PC-3 (cell line): ENCODE measurements at places on chromosomes 11 and 22. TPM values are rescaled to one million over a fixed set of nuclear protein-coding genes. Genes with fewer than 3 reads are reported as not detected.

OTUB1 gene
- 124 and 129 TPM in 2 replicates for total RNA-seq

TNNT3 gene
- not detected in 2 replicates for total RNA-seq

MUC6 gene
- 0.18 and 0.23 TPM in 2 replicates for total RNA-seq

SULT4A1 gene
- not detected in 2 replicates for total RNA-seq

OR5D18 gene
- not detected in 2 replicates for total RNA-seq

ST14 gene
- total RNA-seq = 231 and 289 TPM in 2 replicates

LIF gene
- total RNA-seq = 64.1 and 71.6 TPM in 2 replicates

PRG3 gene
- not detected in 2 replicates for total RNA-seq

GPHA2 gene
- not detected in 2 replicates for total RNA-seq

OR9I1 gene
- total RNA-seq = not detected in 2 replicates

APOL1 gene
- 0.52 TPM in 1 of 2 replicates, not detected in the other for total RNA-seq

DDTL gene
- 0.73 TPM in 1 of 2 replicates, not detected in the other for total RNA-seq

IFITM2 gene
- 36.3 and 49.0 TPM in 2 replicates for total RNA-seq

MUC5B gene
- total RNA-seq = 24.3 and 33.0 TPM in 2 replicates

FREY1 gene
- total RNA-seq = 0.15 and 2.1 TPM in 2 replicates

- H3K36me3 ChIP-seq = no peaks in the 10 kb centered on the region
- DNase-seq = no peak
- H3K4me3 ChIP-seq = no peak overlapping the region
- no peak overlapping the region for H3K27ac ChIP-seq
- peaks cover 10% of the 10 kb centered on the region; the same call in 1 of the 2 replicates for H3K4me1 ChIP-seq
Measured at GRCh38 chr11:76759092-76759491, 24.1 kb upstream of the TSKU start.

DNA sequence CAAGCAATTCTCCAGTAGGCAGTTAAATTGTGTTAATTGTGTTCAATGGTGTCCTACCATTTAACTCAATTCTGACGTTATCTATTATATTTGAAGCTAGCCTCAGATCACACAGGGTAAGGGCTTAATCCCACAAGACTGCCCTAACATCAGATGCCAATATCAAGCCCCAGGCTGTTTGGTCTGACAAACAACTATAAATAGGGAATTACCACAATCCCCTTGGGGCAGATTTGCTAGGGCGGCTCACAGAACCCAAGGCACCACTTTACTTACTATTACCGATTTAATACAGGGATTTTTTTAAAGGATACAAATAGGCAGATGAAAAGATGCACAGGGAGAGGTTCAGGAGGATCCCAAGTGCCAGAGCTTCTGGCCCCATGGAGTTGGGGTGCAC lies 678.4 kb downstream of the OPCML start:
- DNase-seq = no peak
- H3K27me3 ChIP-seq = no peaks in the 10 kb centered on the region
- no peaks in the 10 kb centered on the region for H3K4me1 ChIP-seq
- H3K4me3 ChIP-seq = no peak overlapping the region
- no peak overlapping the region for H3K27ac ChIP-seq

DNA sequence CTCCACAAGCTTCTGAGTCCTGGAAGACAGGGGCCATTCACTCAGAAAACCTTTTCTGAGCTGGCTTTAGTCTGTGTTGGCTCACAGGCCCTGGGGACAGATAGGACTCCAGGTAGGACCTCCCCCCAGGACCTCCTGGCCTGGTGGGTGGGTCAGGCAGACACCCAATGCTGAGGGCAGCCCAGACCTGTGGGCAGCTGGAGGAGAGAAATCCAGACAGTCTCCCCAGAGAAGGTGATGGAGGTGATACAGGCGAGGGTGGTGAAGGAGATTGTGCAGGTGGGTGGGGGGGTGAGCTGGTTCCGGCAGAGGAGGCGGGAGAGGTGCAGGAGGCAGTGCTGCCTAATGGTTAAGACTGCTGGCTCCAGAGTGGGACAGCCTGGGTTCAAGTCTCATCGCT lies 15.6 kb downstream of the LRRC32 start:
- H3K36me3 ChIP-seq = no peaks in the 10 kb centered on the region
- H3K27me3 ChIP-seq = peaks cover 8% of the 10 kb centered on the region
- H3K27ac ChIP-seq = no peak overlapping the region
- DNase-seq = no peak
- no peak overlapping the region for H3K4me3 ChIP-seq

DNA sequence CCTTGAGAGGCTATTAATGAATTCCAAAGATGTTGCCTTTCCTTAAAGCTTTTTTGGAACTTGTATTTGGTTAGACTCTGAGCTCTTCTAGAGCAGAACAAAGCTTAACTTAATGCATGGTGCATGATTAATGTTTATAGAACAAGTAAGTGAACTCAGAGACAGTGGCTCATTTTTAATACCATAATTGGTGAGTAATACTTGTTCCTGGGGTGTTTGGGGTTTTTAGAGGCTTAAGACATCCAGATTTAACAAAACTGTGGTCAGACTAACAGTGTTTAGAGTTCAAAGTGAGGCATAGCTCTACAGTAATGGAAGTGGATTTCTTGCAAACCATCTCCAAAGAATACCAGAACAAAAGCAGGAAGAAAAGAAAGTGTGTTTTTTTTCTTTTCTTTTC lies 73.7 kb upstream of the CTSC start:
- H3K27ac ChIP-seq = peak overlapping the region; percentile 80
- no peaks in the 10 kb centered on the region for H3K36me3 ChIP-seq
- H3K4me1 ChIP-seq = peaks cover 49% of the 10 kb centered on the region
- H3K4me3 ChIP-seq = peak overlapping the region; percentile 20; the same call in 1 of the 2 replicates
- DNase-seq = peak; percentile 76
- no peaks in the 10 kb centered on the region for H3K27me3 ChIP-seq

- DNase-seq = peak; percentile 58
- peaks cover 27% of the 10 kb centered on the region for H3K4me1 ChIP-seq
- 0 out of 2 replicates have a peak, but pooled peaks cover 2% of the 10 kb centered on the region for H3K36me3 ChIP-seq
- H3K27me3 ChIP-seq = no peaks in the 10 kb centered on the region
Measured at GRCh38 chr11:110433393-110434333, 3.9 kb downstream of the FDX1 start.

- H3K4me3 ChIP-seq = no peak overlapping the region
- peak; percentile 83 for DNase-seq
- H3K27me3 ChIP-seq = no peaks in the 10 kb centered on the region
Measured at GRCh38 chr11:10725114-10725906, 25.7 kb upstream of the CTR9 start.

- peaks cover 48% of the 10 kb centered on the region for H3K27me3 ChIP-seq
- H3K36me3 ChIP-seq = no peaks in the 10 kb centered on the region
- no peak overlapping the region for H3K27ac ChIP-seq
- DNase-seq = no peak
- no peak overlapping the region for H3K4me3 ChIP-seq
Measured at GRCh38 chr11:11669233-11669846, 47.5 kb upstream of the GALNT18 start.

DNA sequence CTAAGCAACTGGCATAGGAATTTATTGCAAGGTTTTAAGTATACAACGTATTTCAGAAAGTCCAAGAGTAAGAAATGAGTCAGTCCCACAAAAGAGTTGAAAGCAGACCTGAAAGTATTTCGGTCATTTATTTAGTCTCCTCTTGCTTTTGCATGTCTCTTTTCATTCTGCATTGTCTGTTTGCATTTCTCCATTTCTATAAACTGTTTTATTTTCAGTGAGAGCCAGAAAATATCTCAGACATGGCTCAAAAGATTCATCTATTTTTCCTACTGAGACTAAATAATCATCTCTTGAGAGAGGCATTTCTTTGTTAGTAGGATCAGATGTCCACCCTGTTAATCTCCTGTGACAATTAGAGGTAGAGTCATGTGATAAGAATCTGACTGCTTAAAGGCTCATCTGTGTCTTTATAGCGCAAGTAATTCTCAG lies 219.1 kb upstream of the CCDC179 start:
- H3K4me3 ChIP-seq = no peak overlapping the region
- H3K27me3 ChIP-seq = no peaks in the 10 kb centered on the region
- H3K4me1 ChIP-seq = peaks cover 22% of the 10 kb centered on the region
- peak overlapping the region; percentile 42 for H3K27ac ChIP-seq
- H3K36me3 ChIP-seq = no peaks in the 10 kb centered on the region

DNA sequence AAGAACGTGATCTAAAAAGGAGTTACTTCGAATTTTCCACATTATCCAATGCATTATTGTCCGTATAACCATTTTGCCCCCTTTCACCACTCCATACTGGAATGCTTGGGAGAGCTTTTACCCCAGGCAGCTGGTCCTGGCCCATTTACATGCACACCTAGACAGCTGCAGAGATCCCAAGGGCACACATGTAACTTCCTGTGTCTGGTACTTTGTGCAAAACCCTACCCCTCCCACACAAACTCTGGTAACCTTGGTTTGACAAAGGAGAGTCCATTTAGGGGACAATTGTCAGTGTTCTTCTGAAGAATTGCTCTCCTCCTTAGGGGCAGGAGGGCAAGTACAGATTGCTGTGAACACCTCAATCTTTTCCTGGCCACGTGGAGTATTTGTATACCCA lies 57.3 kb upstream of the SORL1 start:
- DNase-seq = no peak
- no peak overlapping the region for H3K4me3 ChIP-seq
- no peaks in the 10 kb centered on the region for H3K36me3 ChIP-seq
- H3K4me1 ChIP-seq = peaks cover 13% of the 10 kb centered on the region
- no peak overlapping the region for H3K27ac ChIP-seq

- H3K4me3 ChIP-seq = no peak overlapping the region
- H3K36me3 ChIP-seq = no peaks in the 10 kb centered on the region
- H3K27ac ChIP-seq = no peak overlapping the region
- no peaks in the 10 kb centered on the region for H3K4me1 ChIP-seq
- DNase-seq = no peak
Measured at GRCh38 chr11:13595166-13595565, 73.3 kb upstream of the FAR1 start.

- H3K27me3 ChIP-seq = no peaks in the 10 kb centered on the region
- no peak overlapping the region for H3K4me3 ChIP-seq
- peaks cover 21% of the 10 kb centered on the region for H3K4me1 ChIP-seq
- no peak overlapping the region for H3K27ac ChIP-seq
Measured at GRCh38 chr11:105740164-105740903, 130.5 kb downstream of the GRIA4 start.

- no peaks in the 10 kb centered on the region for H3K27me3 ChIP-seq
- peaks cover 13% of the 10 kb centered on the region; the same call in 1 of the 2 replicates for H3K36me3 ChIP-seq
- peaks cover 16% of the 10 kb centered on the region for H3K4me1 ChIP-seq
- peak; percentile 89 for DNase-seq
- H3K27ac ChIP-seq = peak overlapping the region; percentile 83
Measured at GRCh38 chr22:50282361-50283155, 12.4 kb upstream of the MAPK11 start.

DNA sequence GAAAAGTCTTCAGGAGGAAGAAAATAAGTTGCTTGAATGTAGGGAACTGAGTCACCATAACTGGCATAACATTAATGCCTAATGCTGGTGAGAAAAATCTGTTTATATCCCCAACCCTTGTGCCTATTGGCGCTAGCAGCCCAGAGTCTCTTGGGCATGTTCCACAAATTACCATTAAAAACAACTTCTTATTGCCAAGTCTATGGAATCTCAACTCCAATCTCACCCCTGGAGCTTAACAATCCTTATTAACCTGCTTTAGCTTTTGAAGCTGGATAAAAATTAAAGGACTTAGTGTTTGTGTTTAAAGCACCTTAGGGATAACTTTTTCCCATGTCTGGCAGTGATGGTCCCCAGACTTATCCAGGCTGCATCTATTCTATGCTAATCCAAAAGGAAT lies 143.0 kb downstream of the APIP start:
- H3K4me1 ChIP-seq = peaks cover 21% of the 10 kb centered on the region
- peak overlapping the region; percentile 21 for H3K27ac ChIP-seq

DNA sequence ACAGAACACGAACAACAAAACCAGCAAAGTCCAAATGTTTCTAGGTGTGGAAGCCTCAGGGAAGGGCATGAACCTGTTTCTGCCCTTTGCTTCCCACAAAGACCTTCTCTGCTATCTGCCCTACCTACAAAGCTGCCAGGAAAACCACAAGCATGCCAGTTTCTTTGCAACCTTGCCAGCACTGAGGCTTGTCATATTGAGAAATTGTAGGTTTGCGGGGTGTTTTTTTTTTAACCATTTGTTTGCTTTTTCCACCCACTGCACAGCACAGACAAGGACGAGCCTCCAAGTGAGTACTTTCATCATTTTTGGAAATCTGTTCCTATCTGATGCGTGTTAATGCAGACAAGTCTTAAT lies 12.8 kb downstream of the PARVG start:
- no peak overlapping the region for H3K4me3 ChIP-seq
- H3K36me3 ChIP-seq = no peaks in the 10 kb centered on the region
- H3K27me3 ChIP-seq = no peaks in the 10 kb centered on the region
- peak; percentile 62 for DNase-seq
- H3K4me1 ChIP-seq = peaks cover 8% of the 10 kb centered on the region; the same call in 1 of the 2 replicates

DNA sequence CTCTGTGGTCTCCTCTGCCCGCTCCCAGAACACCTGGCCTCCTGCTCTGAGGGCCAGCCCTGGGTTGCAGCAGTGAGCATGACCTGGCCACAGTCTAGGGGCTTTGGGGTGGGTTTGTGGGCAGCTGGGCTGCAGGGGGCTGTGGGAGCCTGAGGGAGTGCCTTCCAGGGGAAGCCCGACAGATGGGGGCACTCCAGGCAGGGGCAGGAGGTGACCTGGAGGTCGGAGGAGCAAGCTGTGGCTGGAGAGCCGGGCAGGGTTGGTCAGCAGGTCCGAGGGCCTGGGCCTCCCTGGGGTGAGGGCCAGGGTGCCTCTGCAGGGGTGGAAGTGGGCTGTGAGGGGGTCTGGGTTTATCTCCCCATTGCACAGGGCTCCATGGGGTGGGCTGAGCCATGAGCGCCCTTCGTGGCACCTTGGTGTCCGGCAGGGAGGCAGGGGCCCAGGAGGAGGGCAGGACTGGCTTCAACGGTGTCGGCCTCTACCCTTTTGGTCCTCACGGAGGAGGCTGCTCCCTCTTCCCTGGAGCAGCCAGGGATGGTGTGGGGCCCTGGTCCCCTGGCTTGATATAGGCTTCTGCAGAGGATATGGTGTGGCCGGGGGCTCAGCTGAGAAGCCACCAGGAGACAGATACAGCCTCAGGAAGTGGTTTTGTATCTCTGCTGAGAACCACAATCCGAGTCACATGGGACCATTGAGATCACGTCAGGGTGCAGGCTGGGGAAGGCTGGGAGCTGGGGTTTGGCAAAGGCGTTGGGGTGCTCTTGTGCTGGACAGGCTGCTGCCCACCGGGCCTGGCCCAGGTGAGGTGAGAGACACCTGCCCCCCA lies 22.3 kb downstream of the KCNQ1 start:
- no peak overlapping the region for H3K4me3 ChIP-seq
- peaks cover 5% of the 10 kb centered on the region; the same call in 1 of the 2 replicates for H3K4me1 ChIP-seq
- no peak for DNase-seq
- H3K27me3 ChIP-seq = no peaks in the 10 kb centered on the region
- no peaks in the 10 kb centered on the region for H3K36me3 ChIP-seq
- no peak overlapping the region for H3K27ac ChIP-seq

DNA sequence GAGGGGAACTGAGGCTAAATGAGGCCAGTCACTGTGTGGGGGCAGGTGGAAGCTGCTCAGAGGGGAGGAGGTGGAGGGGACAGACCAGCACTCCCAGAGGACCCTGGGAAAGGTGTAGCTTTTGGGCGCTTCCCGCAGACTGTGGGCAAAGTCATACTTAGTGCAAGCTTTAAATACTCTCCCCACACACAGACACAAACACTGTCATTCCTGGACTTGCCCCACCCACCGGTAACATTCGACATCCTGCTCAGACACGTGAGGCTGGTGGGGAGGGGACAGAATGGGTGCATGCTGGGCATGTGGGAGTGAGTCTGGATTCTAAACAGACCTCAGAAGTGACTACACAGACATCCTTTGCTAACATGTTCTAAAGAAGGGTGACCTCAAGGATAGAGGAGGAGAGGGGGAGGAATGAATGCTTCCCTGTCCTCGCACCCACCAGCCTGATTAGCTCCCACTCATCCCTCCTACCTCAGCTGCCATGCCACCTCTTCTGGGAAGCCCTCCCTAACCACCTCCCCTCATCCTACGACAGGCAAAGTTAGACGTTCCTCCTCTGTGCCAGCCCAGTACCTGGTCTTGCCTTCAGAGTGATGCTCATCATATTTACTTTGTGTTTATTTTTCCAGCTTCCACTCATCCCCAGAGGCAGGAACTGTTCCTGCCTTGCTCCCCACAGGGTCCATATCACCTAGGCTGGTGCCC lies 22.2 kb downstream of the TSKU start:
- H3K4me1 ChIP-seq = no peaks in the 10 kb centered on the region
- H3K27me3 ChIP-seq = no peaks in the 10 kb centered on the region
- H3K4me3 ChIP-seq = no peak overlapping the region
- DNase-seq = no peak
- no peaks in the 10 kb centered on the region for H3K36me3 ChIP-seq
